ENCODE measurements at places on chromosomes 11 and 22. TPM values are rescaled to one million over a fixed set of nuclear protein-coding genes. Genes with fewer than 3 reads are reported as not detected.

GRCh38 chr11:65576867-65577755 is 1.3 kb downstream of the EHBP1L1 start:
- no peaks in the 10 kb centered on the region for H3K36me3 ChIP-seq
- peak; percentile 87 for DNase-seq
- H3K4me1 ChIP-seq, result peaks cover 34% of the 10 kb centered on the region
- peak overlapping the region; percentile 90 for H3K27ac ChIP-seq
- no peaks in the 10 kb centered on the region for H3K27me3 ChIP-seq

DNA sequence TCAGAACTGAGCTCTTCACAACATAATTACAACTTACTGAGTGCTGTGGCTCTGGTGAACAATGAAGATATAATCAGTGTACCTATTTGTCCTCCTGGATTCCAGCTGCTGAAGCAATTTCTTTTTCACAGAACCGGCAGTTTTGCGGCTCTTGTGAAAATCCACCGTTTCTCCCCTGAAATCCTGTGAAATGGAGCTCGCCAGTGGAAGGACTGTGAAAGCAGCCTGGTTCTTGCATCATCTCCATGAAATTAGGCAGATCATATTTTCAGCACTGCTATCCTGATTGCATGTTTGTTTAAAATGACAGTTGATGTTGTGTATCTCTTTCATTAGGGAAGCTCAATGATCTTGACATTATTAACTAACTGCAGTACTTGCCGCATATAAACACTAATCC is 120.2 kb upstream of the SNX19 start:
- H3K4me3 ChIP-seq, result no peak overlapping the region
- H3K36me3 ChIP-seq, result no peaks in the 10 kb centered on the region
- no peak overlapping the region for H3K27ac ChIP-seq
- H3K27me3 ChIP-seq, result no peaks in the 10 kb centered on the region

GRCh38 chr11:117670924-117671323 is 126.1 kb downstream of the DSCAML1 start:
- no peaks in the 10 kb centered on the region for H3K36me3 ChIP-seq
- H3K4me1 ChIP-seq, result no peaks in the 10 kb centered on the region
- DNase-seq, result no peak
- no peak overlapping the region for H3K27ac ChIP-seq
- no peak overlapping the region for H3K4me3 ChIP-seq

- H3K27ac ChIP-seq, result no peak overlapping the region
- H3K4me1 ChIP-seq, result no peaks in the 10 kb centered on the region
- H3K36me3 ChIP-seq, result no peaks in the 10 kb centered on the region
- no peaks in the 10 kb centered on the region for H3K27me3 ChIP-seq
- H3K4me3 ChIP-seq, result no peak overlapping the region
Observed at GRCh38 chr11:112623057-112623456, 338.2 kb upstream of the NCAM1 start.

DNA sequence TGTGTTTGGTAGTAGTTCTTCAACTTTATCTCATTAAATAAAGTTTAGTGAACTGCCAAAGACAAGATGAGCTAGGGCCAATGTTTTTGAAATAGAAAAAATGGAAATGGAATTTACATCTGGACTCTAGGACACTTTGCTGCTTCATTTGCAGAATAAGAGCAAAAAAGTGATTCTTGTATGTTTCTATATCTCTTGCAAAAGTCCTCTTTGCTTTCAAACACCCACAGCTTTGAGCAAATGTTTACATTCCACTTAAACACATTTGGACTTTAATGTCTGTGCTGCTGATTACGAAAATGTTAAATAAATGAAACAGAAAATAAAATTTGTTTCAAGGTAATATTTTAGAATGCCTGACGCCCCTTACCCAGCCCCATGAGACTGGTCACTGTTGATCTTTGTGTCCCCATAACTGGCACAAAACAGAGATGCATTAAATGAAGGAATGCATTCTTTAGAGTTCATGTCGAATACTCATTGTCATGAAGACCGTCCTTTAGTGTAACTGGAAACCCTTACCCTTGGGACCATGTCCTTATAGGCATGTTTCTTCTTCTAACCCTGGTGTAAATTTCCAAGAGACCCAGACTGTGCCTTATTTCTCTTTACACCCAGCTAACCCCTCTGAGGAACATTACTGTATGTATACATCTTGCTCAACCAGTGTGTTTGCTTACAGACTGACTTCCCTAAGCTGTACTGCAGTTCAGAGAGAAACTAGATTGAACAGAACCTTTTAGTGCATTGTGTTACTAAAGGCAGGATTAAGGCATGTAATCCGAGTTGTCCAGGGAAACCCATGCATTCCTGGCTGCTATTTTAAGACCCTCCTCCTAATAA is 199.7 kb downstream of the NAV2 start:
- H3K4me1 ChIP-seq, result no peaks in the 10 kb centered on the region
- no peak for DNase-seq
- no peak overlapping the region for H3K27ac ChIP-seq
- H3K27me3 ChIP-seq, result no peaks in the 10 kb centered on the region
- H3K4me3 ChIP-seq, result no peak overlapping the region

The CLMP gene
- 8.4 TPM for total RNA-seq

The CUL5 gene
- 43.7 TPM for total RNA-seq

Data from Peyer's patch (tissue), 4 donors.